Renal cortical epithelial cell (primary cell): ENCODE measurements at places on chromosomes 2 and 18.
A peak's percentile ranks its signal among the peaks of the same experiment; 100 is the strongest.

- no peak for DNase-seq
Measured at GRCh38 chr18:46732201-46732600, 24.7 kb downstream of the ST8SIA5 start.

DNA sequence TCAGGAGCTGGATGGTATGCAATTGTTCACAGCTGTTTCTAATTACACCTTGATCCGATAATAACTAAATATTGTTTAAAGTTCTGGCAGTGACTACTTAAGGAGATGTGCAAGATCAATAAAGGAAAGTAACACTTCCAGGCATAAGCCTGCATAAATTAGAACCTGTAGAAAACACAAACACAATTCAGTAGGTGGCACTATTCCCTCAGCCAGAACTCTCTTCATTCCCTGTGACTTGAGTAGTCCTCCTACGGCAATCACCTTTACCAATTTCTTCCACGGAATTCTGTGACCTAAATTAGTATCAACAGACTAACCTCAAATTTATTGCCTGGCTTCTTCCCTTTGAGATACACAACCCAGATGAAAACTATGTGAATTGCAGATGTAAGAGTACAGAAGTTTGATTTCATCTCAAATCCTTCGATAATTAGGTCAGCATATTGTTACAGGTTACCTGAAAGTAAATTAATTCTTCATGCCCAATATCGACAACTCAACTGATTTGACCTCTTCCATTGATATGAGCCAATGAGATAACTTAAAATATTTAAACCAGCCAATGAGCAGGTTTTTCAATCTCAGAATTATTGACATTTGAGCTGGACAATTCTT, 137.8 kb downstream of the PID1 start:
- DNase-seq, result peak; percentile 42

DNA sequence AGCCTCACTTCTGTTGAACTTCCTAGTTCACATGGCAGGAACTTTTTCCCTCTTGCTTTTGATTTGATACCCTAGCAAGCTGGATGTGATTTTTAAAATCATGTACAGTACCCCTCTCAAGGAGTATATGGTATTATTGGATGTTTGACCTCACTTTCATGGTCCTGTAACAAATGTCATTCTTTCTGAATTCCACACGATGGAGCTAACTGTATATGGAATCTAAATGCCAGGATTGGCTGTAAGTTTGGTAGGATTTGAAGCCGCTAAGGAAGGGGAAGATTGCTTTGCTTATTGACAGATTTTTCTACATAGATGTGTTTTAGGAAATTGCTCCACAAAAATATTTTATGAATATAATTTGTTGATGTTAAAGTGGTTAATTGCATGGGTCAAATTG, 18.3 kb downstream of the MAIP1 start:
- peak; percentile 63 for DNase-seq

- peak; percentile 39 for DNase-seq
Measured at GRCh38 chr2:154439156-154439555, 259.3 kb upstream of the KCNJ3 start.

DNA sequence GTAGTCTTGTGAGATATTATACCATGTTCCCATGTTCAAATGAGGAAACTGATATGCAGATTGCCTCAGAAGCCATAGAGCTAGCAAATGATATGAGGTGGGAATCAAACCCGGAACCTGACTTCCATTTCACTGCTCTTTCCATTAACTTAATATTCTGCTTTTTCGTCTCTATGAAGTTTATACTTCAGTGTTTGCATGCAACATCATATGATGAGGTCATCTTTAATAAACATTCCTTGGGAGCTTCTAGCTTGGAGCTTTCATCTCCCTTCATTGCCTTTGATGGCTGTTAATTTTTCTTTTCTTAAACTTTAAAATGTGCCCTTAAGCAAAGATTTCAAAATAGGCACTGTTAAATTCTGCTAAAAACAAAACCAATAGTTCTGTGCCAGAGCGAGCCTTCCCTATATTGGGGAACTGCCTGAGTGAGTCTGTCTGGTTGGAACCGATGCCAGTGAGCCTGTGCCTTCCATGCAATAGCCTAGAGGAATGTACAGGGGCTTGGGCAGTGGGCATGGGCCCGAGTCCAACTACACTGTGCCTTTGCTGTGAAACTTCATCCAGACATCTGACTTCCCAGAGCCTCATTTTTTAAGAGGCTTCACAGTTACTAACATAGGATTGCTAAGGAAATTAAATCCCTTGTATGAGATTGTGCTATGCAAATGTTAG, 91.1 kb upstream of the TMEM200C start:
- DNase-seq, result no peak

GRCh38 chr2:190615555-190616200, 33.2 kb upstream of the NAB1 start:
- DNase-seq, result no peak

DNA sequence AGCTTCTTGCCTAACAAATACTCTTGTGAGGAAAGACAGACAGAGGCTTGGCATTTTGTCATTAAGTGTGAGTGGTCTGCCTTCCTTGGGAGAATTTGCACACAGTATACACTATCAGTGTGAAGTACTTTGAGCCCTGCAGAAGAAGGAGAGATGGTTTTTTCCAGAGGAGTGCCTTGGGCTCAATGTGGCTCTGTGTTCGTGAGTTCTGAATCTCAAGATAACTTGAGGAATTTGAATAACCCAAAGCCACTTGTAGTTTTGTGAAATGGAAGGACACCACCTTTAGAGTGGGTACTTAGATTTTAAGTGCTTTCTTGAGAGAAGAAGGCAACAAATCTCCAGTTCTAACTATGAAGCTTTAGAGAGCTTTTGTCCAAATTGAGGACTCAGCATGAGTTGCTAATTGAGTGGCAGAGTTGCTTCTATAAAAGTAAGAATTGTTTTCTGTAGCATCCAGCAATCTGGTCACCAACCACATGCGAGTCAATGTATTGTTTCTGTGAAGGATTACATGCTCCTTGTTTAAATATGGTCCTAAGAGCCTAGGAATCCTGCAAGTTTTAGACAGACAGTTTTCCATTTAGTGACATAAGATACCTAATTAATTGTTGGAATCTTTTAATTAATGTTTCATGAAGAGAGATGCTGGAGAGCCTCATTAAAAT, 68.3 kb downstream of the BABAM2 start:
- DNase-seq, result no peak

- DNase-seq, result no peak
Measured at GRCh38 chr2:140786585-140786984, 1344.2 kb downstream of the LRP1B start.

DNA sequence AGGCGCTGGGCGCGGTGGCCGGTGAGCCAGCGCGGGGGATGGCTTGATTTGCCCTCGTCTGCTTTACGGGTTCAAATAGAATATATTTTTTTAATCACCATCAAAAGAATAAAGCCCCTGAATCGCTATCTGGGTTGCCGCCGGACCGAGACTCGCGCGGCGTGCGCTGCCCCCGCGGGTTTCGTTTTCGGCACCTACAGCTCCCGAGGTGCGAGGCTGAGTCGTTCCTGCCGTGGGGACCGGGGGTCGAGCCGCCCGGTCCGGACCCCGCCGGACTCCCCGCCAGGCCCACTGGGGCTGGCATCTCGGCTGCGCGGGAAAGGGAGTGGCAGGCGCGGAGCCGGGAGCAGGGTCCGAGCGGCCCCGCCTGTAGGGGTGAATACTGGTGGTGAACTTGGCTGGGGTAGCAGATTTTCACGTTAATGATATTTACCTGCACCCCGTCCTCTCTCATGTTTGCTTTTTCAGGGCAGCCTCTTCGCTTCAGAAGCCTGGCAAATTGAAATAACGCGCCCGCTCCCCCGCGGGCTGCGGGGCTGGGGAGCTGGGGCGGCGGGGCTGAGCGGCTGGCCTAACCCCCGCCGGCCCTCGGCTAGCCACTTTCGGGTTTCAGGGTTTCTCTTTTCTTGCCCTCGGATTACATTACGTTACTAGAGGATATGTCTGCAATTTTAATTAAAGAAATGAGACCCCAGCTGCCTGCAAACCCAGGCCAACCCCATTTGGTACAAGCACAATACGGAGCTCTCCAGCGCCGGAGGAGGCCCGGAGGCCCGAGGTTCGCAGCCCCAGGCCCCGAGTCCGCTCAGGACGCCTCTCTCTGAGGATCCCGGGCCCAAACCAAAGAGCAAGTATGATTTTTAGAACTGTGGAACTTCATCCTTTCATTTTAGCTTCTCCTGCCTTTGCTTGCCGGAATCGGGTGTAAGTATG, 1.7 kb upstream of the CELF4 start:
- DNase-seq, result no peak

GRCh38 chr2:109582928-109583895, 30.6 kb downstream of the SEPTIN10 start:
- no peak for DNase-seq

GRCh38 chr2:20562540-20563225, 88.2 kb downstream of the HS1BP3 start:
- no peak for DNase-seq

GRCh38 chr2:26245231-26245732, 543 bp downstream of the HADHB start:
- peak; percentile 47 for DNase-seq

GRCh38 chr2:71282493-71282892, 49.1 kb upstream of the ZNF638 start:
- DNase-seq, result no peak

DNA sequence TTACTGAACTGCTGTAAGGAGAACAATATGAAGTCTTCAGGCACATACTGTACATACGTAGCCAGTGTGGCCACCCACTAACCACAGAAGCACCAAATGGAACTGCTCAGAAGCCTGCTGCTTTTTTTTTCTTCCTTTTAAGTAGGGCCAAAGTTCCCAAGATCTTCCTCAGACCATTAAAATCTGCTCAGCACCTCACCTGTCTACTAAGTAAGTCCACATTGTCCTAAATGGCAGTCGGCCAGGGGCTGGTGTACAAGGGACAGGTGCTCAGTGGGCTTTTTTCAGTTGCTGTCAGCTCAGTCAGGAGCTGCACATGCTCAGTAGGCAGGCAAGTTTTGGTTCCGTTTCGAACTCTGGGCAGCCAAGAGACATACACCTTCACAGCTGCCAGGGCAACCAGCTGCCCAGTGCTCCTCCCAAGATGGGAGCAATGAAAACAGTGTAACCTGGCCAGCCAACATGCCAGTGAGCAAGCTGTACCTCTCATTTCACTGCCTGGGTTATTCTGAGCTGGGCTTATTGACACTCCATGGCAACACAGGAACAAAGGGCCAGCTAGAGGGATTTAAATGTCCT, 86.1 kb downstream of the ACVR1 start:
- DNase-seq, result peak; percentile 83

DNA sequence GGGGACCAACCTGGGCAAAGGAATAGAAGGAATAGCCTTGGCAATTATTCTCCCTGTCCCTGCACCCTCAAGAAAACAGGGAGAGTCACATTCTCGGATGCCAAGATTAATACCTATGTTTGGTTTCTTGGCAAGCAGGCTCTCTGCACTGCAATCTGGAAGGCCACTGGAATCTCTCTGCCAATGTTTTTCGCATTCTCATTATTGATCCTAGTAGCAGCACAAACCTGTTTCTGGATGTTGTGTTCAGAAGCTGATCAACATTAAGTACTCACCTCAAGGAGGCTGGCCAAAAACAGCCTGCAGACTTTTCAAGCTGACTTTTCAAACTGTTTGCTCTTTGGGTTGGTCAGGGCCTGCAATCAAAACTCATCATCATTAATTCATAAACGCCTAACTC, 62.2 kb downstream of the CLHC1 start:
- DNase-seq, result no peak

DNA sequence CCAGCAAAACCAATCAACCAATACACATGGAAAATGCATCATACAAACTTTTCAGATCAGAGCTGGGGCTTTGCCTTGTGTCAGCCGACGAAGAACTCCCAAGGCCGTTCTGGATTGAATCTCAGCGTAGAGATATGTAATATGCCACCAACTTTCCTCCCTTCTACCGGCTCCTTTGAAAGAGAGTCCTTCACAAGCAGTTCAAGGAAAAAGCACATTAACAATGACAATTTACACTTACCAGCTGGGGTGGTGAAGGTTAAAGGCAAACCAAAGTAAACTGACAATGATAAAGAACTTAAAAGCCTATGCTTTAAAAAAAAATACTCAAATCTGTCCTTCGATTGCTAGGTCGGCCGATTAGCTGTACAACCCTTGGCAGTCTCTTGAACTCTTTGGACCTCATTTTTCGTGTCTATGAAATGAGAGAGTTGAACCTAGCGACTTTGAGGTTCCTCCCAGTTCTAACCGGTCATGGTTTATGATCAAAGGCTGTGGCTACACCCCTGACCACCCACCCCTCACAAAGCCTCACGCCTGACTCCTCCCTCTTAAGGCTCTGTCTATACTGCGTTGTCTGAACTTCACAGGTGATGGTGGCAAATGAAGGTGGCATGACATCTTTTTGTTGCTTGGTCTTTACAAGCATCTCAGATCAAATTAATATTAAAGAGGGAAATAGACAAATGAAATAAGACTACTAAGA, 46.2 kb downstream of the BCL2 start:
- DNase-seq, result no peak

GRCh38 chr2:112607680-112608438, 23.4 kb downstream of the CHCHD5 start:
- no peak for DNase-seq

- no peak for DNase-seq
Measured at GRCh38 chr18:79853303-79853992, 55.7 kb downstream of the KCNG2 start.

- DNase-seq, result no peak
Measured at GRCh38 chr2:132691556-132691955, 21.6 kb upstream of the LYPD1 start.
